ENCODE measurements at places on chromosomes 2 and 18.
A peak's percentile ranks its signal among the peaks of the same experiment; 100 is the strongest.

- DNase-seq = no peak
Measured at GRCh38 chr2:208793434-208793833, 386.8 kb downstream of the PTH2R start.

- no peak for DNase-seq
Measured at GRCh38 chr2:68099260-68099659, 36.5 kb upstream of the C1D start.

DNA sequence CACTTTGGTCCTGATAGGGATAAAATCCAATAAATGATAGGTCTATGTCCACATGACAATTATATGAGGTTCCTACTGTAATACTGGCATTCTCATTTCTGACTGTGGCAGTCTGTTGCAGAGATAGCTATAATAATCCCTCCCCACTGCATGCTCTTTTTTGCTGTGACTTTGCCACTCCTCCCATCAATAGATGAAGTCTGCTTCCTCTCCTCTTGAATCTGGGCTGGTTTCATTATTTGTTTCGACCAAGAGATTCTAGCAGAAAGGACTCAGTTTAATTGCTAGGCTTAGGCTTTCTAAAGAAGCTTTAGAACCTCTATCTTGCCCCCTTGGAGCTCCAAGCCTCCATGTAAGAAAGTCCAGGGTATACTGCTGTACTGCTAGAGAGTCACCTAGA, 23.3 kb upstream of the CREB1 start:
- DNase-seq = no peak

- no peak for DNase-seq
Measured at GRCh38 chr2:102975996-102976975, 214.5 kb downstream of the TMEM182 start.

DNA sequence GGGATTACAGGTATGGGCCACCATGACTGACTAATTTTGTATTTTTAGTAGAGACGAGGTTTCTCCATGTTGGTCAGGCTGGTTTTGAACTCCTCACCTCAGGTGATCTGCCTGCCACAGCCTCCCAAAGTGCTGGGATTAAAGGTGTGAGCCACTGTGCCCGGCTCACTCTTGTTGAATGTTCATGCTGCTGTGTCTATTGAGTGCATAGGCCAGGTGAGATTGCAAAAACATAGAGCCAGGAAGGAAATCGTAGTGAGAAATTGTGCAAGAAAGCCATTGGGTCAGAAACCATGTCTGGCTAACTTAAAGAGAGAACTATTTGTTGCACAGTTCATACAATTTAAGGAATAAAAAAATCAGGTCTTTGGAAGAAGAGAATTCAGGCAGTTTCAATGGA, 45.5 kb upstream of the FZD5 start:
- no peak for DNase-seq

DNA sequence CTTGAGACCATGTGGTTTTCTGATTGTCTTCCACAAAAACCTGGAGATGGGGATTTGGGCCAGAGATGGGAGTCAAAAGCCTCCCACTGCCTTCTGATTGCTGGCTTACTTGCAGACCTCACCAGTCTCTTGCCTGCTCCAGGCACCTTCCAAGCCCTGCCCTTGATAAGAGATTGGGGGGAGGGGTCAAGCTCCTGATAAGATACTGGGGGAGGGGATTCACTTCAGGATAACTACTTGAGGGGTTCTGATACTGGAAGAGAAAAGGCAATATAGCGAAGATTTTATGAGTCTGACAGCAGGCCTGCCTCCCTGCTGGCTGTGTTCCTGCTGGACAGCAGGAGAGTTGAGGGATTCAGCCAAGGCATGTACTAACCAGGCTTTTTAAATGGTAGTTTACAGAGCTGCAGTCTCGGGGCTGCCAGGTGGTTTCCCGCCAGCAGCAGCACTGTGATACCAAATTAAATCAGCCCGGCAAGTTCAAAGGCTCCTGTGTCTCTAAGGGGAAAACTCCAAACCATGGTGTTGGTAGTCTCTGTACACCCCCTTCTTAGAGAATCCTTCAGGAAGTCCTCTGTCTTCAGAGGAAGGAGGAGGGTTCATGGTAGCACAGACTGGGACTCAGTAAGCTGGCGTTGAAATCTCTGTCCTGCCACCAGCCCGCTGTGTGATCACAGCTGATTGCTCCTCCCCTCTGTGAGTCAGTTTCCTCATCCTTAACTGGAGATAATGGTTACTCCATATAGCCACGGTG, 58.3 kb downstream of the FBXO36 start:
- peak; percentile 38 for DNase-seq

DNA sequence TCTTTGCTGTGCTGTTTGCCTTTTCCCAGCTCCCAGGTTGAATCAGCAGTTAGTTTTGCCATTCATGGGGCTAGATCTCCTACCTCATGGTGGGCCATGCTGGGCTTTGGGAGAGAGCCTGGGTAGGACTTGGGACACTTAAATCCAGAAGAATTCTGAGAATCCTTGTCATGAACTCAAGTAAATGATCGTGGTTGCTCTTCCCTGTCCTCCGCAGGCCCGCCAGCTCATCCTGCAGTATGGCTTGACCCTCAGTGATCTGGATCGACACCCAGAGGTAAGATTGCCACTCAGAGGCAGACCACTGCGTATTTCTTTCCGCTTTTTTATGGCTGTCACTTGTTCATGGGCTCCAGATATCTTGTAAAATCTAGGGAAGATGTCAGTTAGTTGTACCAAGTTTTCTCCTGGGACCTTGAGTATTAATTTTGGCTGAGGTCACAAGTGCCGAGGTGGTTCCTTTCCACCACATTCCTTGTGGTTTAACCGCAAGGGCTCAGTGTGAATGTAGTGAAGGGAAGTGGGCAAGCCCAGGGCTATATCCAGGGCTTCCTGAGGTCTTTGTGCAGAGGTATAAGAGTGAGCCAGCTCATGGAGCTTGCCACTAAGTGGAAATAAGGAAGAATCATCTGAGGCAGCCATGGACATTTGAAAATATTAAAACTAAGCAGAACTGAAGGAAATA, 37.7 kb downstream of the RPIA start:
- DNase-seq = no peak

DNA sequence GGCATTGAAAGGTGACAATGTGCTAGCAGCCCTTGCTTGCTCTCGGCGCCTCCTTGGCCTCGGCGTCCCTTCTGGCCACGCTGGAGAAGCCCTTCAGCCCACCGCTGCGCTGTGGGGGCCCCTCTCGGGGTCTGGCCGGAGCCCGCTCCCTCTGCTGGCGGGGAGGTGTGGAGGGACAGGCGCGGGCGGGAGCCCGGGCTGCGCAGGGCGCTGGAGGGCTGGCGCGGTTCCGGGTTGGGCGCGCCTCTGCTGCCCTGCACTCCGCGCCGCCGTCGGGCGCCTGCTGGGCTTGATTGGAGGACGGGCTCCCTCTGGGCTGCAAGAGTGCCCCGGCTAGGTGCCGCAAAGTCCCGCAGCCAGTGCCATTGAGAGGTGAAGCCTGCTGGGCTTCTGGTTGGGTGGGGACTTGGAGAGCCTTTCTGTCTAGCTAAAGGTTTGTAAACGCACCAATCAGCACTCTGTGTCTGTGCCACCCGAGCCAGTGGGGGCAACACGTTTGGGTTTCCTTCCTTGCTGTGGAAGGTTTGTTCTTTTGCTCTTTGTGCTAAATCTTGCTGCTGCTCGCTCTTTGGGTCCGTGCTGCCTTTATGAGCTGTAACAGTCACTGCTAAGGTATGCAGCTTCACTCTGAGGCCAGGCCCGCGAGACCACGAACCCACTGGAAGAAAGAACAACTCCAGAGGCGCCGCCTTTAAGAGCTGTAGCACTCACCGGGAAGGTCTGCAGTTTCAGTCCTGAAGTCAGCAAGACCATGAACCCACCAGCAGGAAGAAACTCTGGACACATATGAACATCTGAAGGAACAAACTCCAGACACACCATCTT, 14.8 kb upstream of the IMP4 start:
- no peak for DNase-seq

DNA sequence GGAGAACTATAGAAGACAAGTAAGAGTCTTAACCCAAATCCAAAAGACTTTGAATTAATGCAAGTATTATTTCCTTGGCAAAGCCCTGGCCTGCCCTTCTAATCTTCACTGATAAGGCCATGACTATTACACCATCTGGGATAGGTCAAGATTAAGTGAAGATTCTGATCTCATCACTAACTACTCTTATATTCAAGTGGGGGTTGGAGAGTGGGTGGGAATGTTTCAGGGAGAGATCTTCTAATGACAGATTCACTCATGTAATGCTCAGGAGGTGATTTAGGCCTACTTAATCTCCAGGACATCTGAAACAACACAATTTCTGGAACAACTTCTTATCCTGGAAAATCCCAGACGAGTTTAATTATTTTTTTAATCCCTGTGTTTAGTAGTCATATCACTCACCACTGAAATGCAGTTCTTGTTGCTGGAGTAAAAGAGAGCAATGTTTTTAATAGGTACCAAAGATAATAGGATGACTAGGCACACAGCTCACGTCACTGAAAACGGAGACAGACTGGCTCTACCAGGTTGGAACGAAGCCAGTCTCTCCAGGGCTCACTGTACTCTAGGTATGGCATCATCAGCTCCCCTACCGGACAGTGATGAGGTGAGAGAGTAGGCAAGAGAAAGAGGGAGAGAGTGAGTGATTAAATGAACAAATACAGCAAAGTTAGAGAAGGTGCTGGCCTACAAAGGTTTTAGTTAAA, 133.1 kb downstream of the NCKAP5 start:
- no peak for DNase-seq

- DNase-seq = no peak
Measured at GRCh38 chr2:85468096-85468703, 49.7 kb downstream of the SH2D6 start.

DNA sequence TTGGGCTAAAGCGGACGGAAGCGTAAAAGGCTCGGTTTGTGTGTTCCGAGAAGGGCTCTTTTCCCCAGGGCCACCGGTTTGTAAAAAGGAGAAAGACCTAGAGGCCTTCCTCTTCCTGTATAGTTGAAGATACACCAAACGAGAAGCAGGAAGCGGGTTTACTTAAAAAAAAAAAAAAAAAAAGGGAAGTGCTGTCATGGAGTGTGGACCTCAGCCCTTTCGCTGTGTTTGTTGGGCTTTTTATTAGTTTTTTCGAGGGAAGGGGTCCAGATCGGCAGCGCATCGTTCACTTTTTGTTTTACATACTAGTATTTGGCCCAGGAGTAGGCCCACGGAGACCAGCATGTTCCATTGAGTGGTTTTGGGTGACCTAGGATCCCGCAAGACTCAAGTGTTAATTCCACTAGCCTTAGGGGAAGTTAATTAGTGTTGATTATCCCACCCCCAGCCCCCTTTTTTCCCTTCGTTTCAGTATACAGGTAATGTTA, 676 bp downstream of the ACTR2 start:
- peak; percentile 49 for DNase-seq

- peak; percentile 20 for DNase-seq
Measured at GRCh38 chr2:114550895-114551793, 108.7 kb downstream of the DPP10 start.

- no peak for DNase-seq
Measured at GRCh38 chr2:37730037-37730818, 58.8 kb upstream of the CDC42EP3 start.

- no peak for DNase-seq
Measured at GRCh38 chr18:35345460-35345921, 1.3 kb upstream of the ZNF24 start.

- DNase-seq = no peak
Measured at GRCh38 chr2:10045561-10046355, 2.4 kb downstream of the KLF11 start.

DNA sequence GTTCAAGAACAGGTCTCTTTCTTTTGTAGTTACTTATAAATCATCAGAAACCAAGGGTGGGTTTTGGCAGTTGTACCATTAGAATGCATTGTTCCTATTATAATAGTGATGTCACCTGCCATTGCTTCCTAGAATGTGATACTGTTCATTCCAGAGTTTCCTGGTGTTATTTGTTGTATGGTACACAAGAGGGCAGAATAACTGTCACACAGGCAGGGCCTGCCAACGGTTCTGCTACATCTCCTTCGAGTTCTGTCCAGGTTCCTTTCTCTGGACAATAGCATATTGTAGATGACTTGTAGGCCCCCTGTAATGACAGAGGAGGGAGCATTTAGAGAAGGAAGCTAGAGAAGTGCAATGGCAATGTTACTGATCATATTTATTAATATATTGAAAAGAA, 98.3 kb downstream of the KLHL14 start:
- DNase-seq = no peak

DNA sequence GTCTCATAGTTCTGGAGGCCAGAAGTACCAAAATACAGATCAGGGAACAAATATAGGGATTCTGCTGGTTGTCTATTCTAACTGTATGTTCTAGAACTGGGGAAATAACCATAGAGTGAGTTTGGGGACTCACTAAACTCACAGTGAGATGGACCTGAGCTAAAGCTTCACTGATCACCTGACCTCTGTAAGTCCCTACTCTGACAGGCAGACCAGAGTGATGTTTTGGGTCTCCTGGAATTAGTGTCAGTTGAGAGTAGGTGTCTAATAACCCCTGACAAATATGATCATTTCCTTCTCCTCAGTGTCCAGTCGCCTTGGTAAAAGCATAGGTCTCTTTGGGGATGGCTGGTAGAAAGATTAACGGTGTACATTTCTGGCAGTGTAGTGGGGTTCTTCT, 14.2 kb downstream of the PIKFYVE start:
- no peak for DNase-seq

DNA sequence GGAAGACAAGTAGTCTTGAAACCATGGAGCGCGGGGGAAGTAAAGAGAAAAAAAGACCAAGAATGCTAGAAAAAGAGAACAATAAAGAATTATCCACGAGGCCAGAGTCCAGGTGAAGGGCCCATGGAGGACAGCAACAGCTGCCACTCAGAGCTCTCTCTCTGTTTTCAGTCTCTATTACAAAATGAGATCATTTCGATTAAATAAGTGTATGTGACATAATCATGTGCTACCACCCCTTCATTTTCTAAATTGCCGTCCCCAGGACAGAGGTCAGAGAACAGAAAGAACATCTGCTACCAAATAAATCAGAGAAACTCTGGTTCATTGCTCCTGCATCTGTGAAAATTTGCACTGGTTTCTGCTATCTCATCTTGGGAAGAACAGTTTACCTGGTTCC, 838.7 kb downstream of the RNF144A start:
- no peak for DNase-seq

GRCh38 chr2:64114063-64114911, 29.9 kb downstream of the PELI1 start:
- no peak for DNase-seq

- peak; percentile 25 for DNase-seq
Measured at GRCh38 chr2:227464361-227464760, 7.6 kb upstream of the AGFG1 start.

DNA sequence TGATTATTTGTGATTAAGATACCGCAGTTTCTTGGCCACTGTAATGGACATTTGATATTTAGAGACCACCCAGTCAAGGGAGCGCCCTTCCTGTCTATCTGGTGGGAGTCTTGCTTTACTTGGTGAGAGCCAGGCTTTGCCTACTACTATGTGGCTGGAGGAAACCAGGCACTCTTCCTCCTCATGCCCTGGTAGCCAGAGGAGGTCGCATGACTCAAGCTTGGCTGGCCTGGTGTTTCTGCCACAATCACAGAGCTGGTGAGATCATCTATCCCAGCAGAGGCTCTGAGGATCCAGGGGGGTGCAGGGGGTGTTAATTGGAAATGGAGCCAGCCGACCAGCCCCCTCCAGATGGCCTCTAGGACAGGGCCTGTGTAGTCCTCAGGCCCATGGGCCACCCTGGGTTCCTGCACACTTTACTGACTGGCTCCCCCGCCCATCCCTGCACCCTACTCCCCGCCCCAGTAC, 46.8 kb upstream of the BIN1 start:
- no peak for DNase-seq

All from activated CD4-positive, alpha-beta memory T cell treated with anti-CD3 and anti-CD28 coated beads, Interleukin-2, amount 10 ng/mL, durations not matched to agents 7 days and 5 days (primary cell).